ENCODE measurements at places on chromosomes 2 and 18.
A peak's percentile ranks its signal among the peaks of the same experiment; 100 is the strongest.

GRCh38 chr2:1769703-1770422 lies 25.5 kb upstream of the PXDN start:
- DNase-seq, result no peak

DNA sequence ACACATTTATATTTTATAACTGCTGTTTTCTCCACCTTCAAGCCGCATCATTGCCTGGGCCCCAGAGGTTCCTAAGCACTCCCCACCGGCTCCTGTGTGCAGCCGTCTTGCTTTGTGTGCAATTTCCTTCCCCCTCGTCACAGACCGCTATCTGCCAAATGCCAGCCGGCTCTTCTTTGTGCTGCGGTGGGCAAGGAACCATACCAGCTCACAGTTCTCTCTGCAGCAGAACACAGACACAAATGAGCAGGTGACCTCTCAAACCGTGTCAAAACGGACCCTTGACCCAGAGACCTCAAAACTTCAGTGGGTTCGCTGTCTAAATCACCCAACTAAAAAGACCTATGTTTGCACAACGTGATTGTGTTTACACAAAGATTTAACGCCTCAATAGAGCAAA lies 58.2 kb downstream of the KLF7 start:
- no peak for DNase-seq

DNA sequence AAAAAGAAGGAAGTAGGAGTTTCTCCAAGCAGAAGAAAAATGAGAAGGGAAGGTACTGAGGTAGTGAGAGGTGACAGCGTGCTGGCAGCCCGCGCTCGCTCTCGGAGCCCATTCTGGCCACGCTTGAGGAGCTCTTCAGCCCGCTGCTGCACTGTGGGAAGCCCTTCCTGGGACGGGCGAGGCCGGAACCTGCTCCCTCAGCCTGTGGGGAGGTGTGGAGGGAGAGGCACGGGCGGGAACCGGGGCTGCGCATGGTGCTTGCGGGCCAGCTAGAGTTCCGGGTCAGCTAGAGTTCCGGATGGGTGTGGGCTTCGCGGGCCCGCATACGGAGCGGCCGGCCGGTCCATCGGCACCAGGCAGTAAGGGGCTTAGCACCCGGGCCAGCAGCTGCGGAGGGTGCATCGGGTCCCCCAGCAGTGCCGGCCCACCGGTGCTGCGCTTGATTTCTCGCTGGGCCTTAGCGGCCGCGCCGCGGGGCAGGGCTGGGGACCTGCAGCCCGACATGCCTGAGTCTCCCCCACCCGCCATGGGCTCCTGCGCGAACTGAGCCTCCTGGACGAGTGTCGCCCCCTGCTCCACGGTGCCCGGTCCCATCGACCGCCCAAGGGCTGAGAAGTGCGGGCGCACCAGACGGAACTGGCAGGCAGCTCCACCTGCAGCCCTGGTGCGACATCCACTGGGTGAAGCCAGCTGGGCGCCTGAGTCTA lies 11.1 kb upstream of the CYS1 start:
- no peak for DNase-seq

DNA sequence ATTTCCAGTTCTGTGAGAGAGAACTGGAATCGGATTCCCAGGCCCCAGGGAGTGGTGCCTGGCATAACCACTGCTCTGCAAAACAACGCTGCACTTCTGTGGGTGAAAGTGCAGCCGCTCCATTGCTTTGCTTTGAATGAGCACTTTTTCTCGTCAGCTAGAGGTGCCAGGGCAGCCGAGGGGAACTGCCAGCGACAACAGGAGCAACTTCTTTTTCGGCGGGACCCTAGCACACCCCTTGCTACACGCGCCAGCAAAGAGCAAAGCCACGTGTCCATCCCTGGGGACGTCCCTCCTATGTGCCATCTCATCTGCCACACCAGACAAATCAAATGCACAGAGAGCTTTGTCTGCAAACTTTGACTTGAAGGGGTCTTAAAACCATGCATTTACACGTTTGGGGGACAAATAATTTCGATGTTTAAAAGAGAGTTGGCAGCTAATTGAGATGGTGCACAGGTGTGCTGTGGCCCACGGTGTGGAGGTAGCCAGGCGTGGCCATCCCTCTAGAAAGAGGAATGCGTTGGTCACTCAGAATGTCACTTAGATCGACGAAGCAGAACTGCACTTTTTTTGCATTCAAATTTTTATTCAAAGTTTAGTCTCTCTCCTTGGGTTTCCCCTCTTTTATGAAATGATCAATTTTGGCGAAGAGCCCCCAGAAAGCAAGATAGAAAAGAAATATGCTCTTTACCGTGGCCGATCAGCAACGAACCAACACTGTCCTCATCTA lies 151.8 kb downstream of the MBP start:
- peak; percentile 38 for DNase-seq

- DNase-seq, result no peak
Measured at GRCh38 chr2:102100371-102101096, 42.0 kb upstream of the IL1R1 start.

DNA sequence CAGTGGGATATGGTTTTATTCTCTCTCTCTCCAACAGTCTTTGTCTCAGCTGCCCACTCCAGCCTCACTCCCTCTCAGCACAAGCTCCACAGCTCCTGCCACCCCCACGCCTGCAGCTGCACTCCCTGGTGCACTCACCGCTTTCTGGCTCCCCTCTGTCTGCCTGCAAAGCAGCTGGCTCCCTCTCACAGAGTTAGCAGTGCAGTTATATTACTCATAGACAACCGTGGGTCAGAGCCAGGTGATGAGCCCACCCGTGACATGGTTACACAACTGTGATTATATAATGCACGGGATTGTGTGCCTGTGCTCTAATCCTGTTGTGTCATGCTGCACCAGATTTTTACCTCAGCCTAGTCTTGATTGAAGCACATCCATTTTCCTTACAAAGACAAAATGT lies 276.9 kb upstream of the CHAC2 start:
- no peak for DNase-seq

DNA sequence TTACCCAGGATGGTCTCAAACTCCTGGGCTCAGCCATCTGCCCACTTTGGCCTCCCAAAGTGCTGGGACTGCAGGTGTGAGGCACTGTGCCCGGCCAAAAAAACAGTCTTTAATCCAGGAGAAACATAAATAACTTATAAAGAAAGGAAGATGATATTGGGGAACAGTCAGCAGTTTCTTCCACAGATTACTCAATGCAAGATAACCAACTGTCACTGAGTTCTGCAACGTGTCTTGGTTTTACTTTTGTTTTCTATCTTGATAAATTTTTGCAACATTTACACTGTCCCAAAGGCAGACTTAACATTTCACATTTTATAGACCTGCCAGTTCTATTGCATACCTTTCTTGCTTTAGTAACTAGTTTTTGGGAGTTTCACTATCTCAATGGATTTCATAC lies 71.1 kb downstream of the ANKRD44 start:
- no peak for DNase-seq

DNA sequence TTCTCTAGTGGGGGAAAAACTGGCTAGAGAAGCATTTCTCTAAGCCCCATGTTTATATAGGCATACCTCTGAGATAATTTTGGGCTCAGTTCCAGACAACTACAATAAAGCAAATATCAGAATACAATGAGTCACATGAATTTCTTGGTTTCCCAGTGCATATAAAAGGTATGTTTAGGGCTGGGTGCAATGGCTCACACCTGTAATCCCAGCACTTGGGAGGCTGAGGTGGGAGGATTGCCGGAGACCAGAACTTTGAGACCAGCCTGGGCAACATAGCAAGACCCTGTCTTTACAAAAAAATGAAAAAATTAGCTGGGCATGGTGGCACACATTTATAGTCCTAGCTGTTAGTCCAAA lies 22.2 kb downstream of the TSN start:
- DNase-seq, result no peak

DNA sequence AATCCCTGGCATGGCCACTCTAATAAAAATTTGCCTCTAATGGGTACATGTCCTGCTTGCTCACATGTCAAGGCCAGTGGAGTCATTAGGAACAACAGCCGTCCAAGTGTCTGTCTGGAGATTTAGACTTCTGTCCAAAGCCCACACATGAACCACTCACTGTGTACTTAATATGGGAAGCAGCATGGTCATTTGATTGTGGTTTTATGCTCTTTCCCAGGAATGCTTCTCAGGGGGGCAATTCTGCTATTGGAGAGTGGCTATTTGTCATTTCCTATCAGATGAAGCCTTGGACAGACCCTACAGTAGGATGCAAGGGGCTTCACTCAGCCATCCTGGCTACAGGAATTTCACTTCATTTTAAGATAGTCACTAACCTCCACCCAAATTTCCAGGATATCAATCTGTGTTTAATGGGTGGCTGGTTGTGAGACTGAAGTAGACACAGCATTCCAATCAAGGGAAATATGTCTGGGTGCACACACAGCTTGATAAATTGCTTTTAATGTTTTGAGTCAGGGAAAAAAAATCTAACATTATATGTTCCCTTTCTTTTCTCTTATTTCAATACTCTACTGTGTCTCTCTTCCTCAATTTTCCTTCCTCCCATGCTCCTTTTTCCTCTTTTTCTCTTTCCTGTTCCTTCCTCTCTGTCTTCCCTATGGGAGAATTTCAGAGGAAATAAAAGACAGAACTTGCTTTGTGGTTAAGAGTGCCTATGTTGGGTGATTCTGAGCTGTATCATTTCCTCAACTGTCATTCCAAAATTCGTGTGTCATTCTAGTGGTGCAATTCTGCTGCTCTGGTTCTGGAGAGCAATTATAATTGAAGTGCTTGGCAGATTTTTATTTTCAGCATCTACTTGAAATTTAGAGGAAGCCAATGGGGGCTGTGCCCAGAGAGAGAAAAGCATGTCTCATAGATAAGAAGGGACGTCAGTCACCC lies 320.1 kb downstream of the OSR1 start:
- no peak for DNase-seq

- DNase-seq, result no peak
Measured at GRCh38 chr2:241968417-241968816, 98.9 kb downstream of the RTP5 start.

DNA sequence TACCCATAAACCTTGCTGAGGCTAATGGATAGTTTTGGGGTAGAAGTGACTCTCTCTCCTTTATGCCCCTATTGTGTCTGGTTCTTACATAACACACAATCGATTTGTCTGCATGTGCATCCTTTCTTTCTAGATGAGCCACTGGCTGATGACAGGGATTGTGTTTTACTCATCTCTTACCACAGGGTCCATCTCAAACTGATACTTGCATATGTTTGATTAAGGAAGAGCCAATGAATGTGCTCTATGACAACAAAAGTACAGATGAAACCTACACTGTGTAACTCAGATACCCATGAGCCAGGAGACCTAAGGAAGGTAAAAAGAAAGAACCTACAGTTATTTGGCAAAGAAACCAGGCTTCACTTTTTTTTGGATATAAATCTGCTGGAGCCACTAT lies 13.2 kb upstream of the BZW1 start:
- no peak for DNase-seq

DNA sequence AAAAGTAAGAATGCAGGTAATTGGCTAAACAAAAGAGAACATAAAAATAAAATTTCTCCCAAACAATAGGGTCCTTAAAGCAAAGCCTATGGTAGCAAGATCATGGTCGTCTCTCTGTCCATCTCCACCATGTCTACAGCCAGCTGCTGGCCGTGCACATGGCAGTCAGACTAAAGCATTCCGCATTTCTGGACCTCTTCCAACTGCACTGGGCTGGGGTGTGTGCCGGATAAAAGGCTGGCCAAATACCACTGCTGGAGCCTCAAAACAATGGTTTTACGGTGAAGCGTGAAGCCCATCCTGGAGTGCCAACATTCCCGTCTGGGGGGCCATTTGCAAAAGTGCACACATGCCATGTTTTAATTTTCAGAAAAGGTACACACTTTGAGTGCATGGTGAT lies 74.8 kb upstream of the PIEZO2 start:
- DNase-seq, result no peak

- no peak for DNase-seq
Measured at GRCh38 chr18:47204908-47205522, 28.9 kb upstream of the IER3IP1 start.

GRCh38 chr2:105800953-105801635 lies 56.4 kb downstream of the NCK2 start:
- DNase-seq, result no peak

DNA sequence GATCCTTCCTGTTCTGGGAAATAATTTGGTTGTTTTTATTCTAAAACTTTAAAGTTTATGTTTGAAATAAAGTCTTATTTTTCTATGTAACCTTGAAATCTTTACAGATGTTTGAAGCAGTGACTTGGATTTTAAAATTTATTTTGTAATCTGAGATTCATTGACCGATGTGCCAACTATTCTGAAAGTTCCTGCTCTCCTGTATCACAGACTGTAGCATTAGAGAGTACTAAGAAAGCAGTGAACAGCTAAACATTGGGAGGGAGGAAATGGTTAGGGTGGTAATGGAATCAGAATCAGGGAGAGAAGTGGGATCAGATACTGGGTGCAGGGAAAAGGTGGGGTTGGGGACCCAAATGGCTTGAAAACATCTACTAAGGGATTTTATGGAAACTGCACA lies 69.9 kb downstream of the CDC42EP3 start:
- DNase-seq, result no peak

GRCh38 chr18:54787121-54787520 lies 41.2 kb upstream of the RAB27B start:
- DNase-seq, result no peak

GRCh38 chr2:84880645-84881521 lies at the start of gene TRABD2A:
Gene TRABD2A, minus strand, starts transcription at chr2:84881084. Its CDS starts 45 bp downstream, at chr2:84881039.
- no peak for DNase-seq

DNA sequence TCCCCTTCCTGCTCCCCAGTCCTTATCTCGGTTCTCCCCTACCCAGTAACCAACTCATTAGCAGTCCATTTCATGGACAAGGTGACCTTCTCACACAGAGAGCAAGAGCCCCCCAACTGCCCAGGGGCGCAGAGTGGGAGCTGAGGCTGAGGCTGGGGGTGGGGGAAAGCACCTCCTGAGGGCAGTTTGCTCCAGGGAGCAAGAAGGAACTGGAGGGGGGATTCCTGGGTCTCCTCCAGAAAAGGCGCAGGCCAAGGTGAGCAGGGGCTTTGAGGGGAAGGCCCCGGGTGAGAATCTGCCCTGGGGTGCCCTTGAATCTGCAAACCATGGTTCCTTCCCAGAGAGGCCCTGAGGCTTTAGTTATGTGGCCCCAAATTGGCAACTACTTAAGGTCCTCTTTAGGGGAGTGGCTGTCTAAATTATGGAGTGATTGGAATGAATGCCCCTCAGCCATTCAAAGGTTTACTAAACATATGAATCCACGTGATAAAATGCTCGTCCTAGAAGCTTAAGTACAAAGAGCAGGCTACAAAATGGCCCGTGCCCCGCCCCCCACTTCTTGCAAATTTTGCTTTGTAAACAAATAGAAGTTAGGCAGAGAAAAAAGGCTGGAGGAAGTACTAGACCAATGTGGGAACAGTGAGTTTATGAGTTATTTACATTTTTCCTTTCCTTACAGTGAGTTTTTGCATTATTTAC lies 123.5 kb upstream of the HS6ST1 start:
- DNase-seq, result no peak

DNA sequence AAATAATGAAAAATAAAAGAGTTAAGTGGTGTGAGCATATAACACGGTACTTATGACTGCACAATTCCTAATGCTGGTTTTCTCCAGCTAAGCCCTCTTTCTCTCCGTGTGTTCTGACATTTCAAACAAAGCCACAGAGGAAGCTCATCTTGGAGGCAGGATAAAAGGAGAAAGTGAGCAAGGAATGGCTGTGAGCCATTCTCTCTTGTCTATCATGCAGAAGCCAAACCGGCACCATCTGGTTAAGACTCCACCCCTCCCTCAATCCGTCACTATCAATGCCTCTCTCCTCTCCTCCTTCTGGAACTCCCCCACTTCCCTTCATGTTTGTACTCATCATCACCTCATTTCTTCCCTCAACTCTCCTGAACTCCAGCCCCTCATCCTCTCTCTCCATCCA lies 210.4 kb downstream of the TMEM163 start:
- DNase-seq, result no peak

Measured in GM12878 (cell line).